ENCODE measurements at places on chromosomes 2 and 18.

DNA sequence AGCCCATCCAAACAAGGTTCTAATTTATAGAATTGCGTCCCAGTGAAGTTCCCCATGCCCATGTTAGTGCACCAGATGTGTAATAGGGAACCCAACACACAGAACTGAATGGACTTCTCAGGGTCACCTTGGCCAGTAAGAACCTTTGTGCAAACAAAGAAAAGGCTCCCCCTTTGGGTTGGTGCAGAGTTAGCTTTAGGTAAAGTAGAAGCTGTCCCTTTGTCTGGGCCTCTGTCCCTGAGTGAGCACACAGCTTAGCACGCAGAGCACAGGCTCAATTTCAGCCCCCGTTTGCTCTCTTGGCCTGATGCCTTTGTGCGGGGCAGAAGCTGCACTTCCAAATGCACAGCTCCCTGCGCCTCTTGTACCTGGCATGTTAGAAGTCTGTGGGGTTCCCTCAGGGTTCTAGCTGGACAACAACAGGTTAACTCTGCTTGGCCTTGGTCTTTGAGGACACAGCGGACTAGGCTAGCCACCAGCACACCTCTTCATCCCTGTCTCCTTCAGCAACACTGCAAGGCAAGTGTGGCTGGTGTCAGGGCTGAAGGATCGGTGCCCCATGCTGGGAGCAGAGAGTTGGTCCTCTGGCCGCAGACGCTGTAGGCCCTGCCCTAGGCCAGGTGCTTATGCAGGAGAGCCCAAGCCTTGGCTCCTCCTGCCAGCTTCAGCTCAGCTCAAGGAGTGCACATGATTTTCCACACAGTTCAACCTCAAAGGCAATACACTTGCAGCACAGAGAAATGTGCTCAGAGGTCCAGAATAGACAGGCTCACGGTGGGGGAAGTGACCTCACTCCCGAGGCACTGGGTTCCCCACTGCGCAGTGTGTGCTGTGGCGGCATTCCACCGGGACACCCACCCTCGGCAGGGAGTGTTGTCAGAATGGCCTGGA is 73.3 kb upstream of the FOSL2 start:
- DNase-seq, result peak; percentile 36

GRCh38 chr18:74532511-74533025 is 1.7 kb upstream of the CNDP1 start:
- DNase-seq, result no peak

GRCh38 chr2:42547014-42547413 is 21.4 kb upstream of the MTA3 start:
- no peak for DNase-seq

GRCh38 chr2:236026841-236027240 is 141.3 kb downstream of the GBX2 start:
- no peak for DNase-seq

DNA sequence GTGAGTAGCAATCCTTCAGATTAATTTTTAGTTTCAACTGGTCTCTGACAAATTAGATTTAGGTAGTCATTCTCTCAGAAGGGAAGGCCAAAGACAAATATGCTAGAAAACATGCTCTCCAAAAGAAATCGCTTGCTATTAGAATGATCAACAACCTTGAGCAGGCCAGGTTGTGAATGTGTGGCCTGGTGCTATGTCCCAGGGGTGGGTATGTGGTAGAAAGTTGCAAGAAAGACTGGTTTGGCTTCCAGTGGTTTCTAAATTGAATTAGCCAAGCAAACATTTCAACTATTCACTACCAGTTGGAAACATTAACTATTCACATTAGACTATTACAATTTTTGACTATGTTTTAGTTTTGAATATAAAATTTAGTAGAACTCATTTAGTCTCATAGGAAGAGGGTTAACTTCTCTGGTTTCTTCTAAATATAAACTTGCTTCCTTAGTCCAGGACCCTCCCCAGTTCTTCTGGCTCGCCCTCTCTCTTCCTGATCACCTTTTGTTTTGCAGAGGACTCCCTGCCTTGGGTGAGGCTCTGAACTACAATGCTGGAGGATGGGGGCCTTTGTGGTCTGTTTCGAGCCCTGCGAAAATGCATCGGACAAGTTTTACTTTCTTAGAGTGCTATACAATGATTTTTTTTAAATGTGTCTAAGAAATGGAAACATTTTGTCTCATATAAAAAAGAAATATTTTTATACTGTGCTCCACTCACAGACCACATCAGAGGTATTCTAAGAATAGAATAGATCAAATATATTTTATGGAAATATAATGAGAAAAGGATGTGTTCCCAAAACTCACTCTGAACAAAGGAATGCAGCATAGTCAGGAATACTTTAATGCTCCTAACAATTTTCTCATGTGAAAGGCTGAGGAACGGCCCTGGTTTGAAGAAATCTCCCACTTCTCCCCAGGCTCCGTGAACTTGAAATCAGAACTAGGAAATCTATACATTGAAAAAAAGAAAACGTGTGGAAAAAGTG is 375.0 kb upstream of the ZEB2 start:
- DNase-seq, result no peak

DNA sequence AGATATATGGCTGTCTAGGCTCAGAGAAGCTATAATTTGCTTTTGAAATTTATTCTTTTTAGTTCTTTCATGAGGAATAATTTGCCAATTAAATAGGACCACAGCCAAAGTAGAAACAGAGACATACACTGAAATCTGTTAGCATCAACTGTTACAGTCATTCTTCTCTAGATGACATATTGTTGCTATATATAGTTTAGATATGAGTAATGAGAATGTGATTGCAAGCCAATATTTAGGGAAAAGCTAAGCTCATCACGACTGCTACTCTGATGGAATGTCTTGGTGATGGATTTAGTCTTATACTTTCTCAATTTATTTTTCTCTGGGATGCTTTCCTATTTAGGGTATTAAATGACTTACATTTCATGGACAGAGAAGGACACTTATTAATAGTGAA is 259.1 kb downstream of the LNPK start:
- no peak for DNase-seq

DNA sequence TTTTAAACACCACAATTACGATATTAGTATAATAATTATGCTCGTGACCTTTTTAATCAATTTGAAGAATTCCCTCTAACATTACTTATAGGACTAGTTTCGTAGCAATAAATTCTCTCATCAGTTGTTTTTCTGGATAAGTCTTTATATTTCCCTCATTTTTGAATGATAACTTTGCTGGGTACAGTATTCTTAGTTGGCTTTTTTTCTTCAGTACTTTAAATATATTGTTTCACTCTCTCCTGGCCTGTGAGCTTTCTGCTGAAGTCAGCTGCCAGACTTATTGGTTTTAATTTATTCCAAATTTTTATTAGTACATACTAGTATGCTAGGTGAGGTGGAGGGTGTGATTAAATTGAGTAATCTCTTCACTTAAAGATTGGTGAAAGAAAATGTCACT is 123.8 kb upstream of the CNTNAP5 start:
- DNase-seq, result no peak

DNA sequence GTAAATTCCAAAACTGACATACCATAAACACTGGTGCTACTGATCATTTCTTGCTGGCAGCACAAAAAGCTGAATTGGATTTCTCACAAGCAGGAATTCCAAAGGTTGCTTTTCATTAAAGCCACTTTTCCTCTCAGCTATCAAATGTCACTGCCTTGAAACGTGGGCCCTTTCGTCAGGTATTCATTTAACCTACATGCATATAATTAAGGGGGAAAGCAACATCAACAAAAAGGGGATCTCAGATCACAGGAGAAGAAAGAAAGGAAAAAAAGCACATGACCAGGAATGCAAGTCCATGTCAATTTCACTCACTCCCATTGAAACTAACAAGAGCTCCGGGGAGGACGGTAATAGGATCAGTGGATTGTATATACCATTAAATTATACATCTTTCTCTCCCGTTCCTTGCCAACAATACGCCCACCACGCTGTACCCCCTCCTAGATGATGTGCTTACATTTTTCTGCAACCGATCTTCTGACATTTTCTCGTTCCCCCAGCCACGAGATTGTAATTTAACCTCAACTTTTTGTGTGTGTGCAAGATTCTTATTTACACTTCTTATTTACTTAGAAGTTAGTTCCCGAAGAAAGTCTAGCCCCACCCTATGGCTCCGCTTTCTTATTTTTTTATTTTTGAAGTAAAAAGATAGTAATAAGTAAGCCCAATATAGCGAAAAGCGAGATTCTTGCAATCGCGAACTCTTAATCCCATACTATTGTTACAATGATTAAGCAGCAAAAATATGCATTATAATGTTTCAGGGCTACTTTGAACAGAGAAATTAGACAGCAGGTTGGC is 725 bp downstream of the FIGN start:
- DNase-seq, result no peak

DNA sequence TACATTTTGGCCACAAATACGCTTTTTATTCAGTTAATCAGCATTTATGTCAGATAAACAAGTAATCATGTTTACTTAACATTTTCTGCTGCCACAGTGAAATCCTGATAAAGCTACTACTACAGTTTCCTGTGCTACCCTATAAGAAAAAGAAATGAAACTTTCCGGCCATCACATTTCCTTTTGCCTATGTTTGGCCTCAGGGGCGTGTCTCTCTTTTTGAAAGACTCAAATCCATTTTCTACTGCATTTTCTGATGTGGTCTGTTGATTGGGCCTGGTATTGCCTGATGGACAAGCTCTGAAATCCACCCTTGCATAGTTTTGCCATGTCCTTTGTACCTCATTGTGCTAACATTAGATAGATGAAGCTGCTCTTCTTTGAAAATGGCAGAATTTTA is 152.6 kb downstream of the AGPS start:
- no peak for DNase-seq

- DNase-seq, result no peak
Measured at GRCh38 chr2:97747285-97747684, 33.9 kb downstream of the ZAP70 start.

DNA sequence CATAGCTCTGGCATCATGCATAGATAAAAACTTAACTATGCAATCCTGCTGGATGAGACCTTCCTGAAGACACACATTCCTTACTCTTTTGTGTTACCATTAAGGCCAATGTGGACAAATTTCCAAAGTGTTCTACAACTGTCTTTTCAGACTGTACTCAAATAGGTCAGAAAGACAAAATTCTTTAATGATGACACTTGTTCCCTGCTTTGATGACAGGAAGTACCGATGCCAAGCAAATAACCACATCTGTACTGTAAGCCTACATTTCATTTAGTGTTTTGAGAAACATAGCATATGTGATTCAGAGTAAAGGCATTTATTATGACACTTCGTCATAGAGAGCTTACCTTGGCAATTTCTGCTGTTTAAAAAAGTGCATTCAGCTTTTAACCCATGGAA is 55.0 kb downstream of the PMAIP1 start:
- DNase-seq, result no peak
